ENCODE measurements at places on chromosomes 11 and 22.

DNA sequence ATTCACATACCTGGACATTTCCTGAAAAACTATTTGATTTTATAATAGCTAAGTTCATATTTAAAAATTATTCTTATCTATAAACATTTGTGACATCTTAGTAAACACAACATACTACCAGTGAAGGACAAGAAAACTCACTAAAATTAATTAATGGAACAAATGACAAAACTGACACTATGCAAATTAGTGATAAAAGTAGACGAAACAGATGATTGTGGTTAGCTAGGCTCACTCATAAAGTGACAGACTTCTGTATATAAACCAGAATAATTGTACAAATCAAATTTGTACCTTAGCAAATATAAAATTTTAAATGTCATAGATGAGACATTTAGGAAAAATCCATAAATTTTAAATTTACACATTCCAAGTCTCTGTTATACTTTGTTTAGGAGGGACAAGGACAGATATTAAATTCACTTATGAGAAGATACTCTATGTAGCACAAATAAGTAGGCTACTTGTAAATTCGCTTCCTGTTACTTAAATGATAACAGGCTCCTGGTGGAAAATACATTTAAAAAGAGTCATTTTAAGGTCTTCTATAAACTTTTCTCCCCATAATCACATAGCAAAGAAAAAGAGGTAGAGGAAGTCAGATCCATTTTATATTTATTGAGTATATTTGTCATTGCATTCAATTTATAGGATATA lies 81.2 kb downstream of the KIF18A start:
- no peak for DNase-seq

DNA sequence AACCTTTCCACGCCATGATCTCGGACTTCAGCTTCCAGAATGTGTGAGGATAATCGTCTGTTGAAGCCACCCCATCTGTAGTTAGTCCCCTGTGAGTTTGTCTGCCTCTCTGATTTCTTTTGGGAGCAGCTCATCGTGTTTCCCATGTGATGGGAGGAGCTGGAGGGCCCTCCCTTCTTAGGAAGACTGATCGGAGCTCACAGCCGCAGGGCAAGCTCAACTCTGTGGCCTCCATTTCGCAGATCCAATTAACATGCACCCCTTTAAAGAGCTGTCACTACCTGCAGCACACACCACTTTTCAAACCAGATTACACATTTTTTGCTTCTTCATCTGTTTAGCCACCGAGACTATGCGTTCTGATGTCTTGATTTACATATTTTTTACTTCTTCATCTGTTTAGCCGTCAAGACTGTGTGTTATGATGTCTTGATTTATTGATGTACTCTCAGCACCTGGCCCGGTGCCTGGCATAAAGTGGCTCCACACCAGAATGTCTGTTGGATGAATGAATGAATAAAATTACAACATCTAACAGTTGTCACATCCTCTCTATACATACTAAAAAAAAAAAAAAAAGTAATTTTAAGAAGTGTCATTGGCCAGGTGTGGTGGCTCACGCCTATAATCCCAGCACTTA lies 14.9 kb upstream of the PPFIA1 start:
- DNase-seq, result no peak

- no peak for DNase-seq
These were observed 47.2 kb downstream of the MRGPRX2 start for GRCh38 chr11:19013181-19013857.

- no peak for DNase-seq
These were observed 1.5 kb downstream of the HIPK3 start for GRCh38 chr11:33258631-33259205.

- DNase-seq, result no peak
These were observed 5.9 kb upstream of the MARK2 start for GRCh38 chr11:63833048-63833447.

- no peak for DNase-seq
These were observed 5.1 kb upstream of the MYRF start for GRCh38 chr11:61747192-61747966.

- no peak for DNase-seq
These were observed 7.9 kb downstream of the SNAP29 start for GRCh38 chr22:20866736-20867135.

GRCh38 chr11:28773606-28774005 lies 665.4 kb downstream of the METTL15 start:
- no peak for DNase-seq

Measured in stimulated activated CD8-positive, alpha-beta memory T cell treated with anti-CD3 and anti-CD28 coated beads, Interleukin-7, amount 100 ng/mL, for 48 hours (primary cell).